ENCODE measurements at places on chromosomes 5 and 9.

- DNase-seq: no peak
These were observed 109.4 kb downstream of the C5orf15 start for GRCh38 chr5:133859073-133859472.

GRCh38 chr9:69013382-69013727 is 558 bp downstream of the PRKACG start:
- DNase-seq: no peak

DNA sequence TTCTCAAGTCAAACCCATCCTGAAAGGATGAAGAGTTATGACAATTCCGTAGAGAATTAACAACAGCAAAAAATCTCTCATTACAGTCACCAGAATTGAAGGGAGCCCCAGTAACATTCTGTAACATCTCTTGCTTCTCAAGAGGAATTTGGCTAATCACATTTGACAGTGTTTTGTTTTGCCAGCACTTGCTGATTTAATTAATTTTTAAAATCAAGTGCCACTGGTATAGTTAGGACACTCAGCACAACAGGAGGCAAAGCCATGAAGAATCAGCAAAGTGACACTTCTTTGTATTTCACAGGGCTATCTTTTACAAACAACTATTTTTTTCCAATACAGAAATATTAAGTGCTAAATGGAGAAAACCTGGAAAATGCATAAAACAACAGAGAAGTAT is 152.8 kb downstream of the MCTP1 start:
- no peak for DNase-seq

- peak; percentile 93 for DNase-seq
These were observed 292.0 kb downstream of the FANCC start for GRCh38 chr9:95025213-95026147.

DNA sequence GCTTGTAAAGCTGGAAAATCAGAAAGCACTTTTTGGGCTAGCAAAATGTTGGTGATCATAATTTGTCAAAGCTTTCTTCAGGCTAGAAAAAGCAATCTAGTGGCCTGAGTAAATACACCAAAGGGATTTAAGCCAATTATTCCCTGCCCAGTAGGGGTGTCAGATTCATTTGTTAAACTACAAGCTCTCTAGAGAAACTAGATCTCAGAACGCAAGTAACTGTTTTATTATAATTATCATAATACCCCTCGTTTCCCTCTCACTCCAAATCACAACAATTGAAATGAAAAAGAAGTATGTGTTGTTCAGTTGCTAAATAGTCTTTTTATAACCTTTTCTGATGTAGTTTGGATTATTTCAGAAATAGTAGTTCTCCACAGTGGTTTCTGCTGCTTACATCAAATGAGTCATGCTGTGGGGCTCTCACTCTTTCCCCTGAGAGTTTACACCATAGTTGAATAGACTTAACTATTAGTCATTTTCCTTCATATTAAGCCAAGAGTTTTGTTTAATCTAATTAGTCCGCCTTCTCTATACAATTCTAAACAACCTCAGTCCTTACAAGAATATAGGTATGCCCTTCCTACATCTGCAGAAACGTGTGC is 918.6 kb upstream of the DMAC1 start:
- DNase-seq: no peak

DNA sequence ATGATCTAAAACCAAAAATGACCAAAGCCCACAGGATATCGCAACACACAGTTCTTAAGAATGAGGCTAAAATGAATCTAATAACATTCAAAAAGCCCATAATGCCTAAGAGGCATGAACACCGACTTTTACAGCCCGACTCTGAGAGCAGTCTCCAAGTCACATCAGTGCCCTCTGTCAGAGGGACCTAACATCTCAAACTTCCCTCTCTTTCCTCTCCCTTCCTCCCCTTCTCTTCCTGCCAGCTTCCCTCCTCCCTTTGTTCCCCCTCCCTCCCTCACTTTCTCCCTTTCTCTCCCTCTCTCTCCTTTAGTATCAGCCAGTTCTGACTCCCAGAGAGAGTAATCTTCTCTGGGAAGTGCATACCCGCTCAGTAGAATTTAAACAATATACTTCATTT is 154.4 kb downstream of the GLIS3 start:
- peak; percentile 57 for DNase-seq

- DNase-seq: no peak
These were observed 117.6 kb downstream of the PCSK1 start for GRCh38 chr5:96315431-96315830.

GRCh38 chr5:18433336-18433735 is 799.1 kb downstream of the TAF11L14 start:
- no peak for DNase-seq

- DNase-seq: no peak
These were observed 67.1 kb upstream of the SNX2 start for GRCh38 chr5:122707796-122708195.

- DNase-seq: no peak
These were observed 88.3 kb downstream of the PIK3R1 start for GRCh38 chr5:68303754-68304420.

- DNase-seq: no peak
These were observed 38.3 kb upstream of the NEURL1B start for GRCh38 chr5:172602783-172603231.

GRCh38 chr5:142324136-142324870 is 518 bp downstream of the SPRY4 start:
- peak; percentile 30 for DNase-seq

- no peak for DNase-seq
These were observed 26.4 kb upstream of the NTNG2 start for GRCh38 chr9:132135456-132135855.

GRCh38 chr5:100043475-100043874 is 491.7 kb upstream of the FAM174A start:
- DNase-seq: no peak

DNA sequence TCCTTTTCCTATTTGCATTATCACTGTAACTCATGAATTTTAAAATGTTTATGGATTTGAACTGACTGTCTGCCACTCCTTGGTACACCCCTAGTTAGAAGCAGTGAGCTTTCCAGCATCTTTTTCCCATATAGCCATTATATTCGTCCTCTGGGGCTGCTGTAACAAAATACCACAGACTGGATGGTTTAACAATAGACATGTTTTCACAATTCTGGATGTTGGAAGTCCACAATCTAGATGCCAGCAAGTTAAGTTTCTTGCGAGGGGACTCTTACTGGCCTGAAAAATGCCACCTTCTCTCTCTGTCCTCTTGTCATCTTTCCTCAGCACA is 530.0 kb downstream of the SEMA5A start:
- no peak for DNase-seq

DNA sequence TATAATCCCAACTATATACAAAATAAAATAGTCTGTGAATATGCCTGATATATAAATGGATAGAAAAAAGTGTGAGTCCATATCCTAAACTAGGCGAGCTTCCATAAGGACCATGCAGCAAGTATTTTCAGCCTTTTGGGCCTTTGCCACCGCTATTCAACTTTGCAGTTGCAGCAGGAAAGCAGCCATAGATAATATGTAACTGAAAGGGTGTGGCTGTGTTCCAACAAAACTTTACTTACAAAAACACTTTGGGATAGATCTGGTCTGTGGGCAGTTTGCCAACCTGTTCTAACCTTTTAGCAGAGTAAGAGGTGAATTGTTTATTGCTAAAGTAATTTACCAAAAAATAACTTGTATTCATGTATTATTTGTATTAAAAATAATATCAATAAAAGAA is 127.8 kb upstream of the GPR151 start:
- DNase-seq: no peak

- peak; percentile 46 for DNase-seq
These were observed 110.4 kb downstream of the TRPM6 start for GRCh38 chr9:74777136-74777879.

GRCh38 chr9:84668196-84669012 is 1.1 kb upstream of the NTRK2 start:
- DNase-seq: peak; percentile 72

DNA sequence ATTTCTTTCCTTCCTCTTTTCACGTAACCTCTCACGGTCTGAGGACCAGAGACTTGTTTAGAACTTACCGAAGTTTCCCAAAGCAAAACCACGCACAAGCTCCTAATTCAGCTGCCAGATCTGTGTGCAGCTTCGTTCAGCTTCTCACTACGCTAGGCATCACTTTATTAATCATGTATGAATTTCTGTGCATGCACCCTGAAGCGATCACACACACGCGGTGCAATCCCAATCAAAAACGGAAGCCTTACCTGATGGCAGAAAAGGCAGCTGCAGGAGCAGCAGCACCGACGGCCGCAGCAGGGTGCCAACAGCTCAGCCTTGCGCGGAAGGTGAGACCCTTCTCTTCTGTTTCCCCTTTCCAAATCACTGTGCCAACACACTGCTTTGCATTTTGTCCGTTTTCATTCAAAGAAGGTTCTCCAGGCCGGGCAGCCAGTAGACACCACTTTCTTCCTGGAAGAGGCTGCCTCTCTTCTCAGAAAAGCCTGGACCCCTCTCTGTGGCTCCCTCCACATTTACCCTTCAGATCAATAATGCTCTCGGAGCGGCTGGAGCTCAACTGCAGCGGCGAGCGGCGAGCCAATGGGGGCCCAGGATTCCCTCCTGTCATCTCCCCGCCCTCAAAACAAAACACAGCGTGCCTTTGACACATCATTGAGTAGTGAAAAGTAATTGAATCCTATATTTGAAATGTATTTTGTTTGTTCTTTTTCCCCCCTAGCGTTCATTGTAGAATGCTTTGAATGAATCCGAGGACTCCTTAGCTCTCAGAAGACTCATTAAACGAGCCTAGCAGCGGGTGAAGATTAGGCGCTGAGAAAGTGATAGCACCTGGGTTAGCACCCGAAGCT is at the start of gene CDH12:
TSS of gene CDH12 (minus strand) at position 538 of the 854 bp plus-strand sequence.
- DNase-seq: no peak

DNA sequence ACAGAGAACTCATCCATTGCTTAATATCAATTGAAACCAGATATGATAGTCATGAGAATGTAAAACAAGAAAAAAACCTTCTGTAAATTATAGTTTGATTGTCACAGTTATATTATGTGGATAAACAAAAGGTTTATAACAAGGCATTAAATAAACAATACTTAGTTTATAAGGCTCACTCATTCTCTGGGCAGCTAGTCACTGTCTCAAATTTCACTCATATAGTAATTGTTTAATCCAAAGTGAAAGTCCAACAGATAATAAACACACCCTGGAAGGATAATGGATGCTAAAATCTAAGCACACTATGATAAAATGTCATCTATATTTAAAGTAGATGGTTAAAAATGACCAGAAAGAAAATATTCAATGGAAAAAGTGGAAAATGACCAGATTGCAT is 30.8 kb upstream of the SLC12A2 start:
- no peak for DNase-seq

GRCh38 chr9:95058121-95058785 is 259.3 kb downstream of the FANCC start:
- DNase-seq: no peak

DNA sequence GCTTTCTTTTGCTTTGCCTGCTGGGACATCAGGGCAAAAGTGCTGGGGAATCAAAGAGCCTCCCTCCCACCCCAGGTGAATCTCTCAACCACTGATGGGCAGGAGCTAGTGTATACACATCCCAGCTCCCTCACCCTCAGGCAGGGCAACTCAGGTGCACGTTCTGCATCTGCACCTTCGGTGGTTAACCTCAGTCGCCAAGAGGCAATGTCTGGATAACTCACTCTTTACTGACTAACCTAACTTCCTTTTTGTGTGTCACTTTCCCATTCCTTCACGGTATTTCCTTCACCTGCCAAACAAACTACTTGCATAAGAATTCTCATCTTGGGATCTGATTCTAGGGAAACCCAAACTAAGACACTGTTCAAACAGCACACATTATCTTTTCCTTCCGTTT is 26.3 kb downstream of the CNTFR start:
- DNase-seq: no peak

GRCh38 chr9:132828201-132828770 is 49.8 kb downstream of the AK8 start:
- no peak for DNase-seq

- peak; percentile 56 for DNase-seq
These were observed 14.0 kb downstream of the PRKAA1 start for GRCh38 chr5:40784027-40784653.

DNA sequence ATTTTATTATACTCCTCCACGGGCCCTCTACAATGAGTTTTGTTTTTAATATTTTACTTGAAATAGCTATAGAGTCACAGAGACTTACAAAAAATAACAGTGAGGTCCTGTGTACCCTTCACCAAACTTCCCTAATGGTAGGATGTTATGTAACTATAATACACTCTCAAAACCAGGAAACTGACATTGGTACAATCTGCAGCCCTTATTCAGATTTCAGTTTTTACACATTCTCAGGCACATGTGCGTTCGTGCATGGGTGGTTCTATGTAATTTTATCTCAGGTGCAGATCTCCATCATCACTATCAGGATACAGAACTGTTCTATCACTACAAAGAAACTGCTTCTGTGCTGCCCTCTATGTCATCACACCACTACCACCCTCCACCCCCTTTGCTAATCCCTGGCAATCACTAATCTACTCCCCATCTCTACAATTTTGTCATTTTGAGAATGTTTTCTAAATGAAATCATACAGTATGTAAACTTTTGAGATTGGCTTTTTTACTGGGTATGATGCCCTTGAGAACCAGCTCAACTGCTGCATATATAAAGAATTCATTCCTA is 16.4 kb downstream of the RAB14 start:
- DNase-seq: no peak

DNA sequence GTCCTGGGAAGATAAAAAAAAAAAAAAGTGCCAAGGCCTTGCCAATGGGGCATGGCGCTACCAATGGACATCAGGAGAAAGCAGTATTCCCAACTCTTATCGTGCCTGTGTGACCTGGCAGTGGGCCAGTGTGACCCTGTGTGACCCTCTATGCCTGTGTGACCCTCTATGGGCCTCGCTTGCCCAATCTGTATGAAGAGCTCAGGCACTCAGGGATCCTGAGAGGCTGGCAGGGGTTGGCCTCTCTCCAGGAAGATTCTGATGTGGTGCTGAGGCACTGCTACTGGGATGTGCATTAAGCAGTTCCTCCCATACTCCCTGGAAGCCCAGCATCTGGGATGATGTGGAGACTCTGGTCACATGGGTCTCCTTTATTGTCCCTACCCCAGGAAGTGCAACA is 179.2 kb downstream of the MACROH2A1 start:
- DNase-seq: no peak

DNA sequence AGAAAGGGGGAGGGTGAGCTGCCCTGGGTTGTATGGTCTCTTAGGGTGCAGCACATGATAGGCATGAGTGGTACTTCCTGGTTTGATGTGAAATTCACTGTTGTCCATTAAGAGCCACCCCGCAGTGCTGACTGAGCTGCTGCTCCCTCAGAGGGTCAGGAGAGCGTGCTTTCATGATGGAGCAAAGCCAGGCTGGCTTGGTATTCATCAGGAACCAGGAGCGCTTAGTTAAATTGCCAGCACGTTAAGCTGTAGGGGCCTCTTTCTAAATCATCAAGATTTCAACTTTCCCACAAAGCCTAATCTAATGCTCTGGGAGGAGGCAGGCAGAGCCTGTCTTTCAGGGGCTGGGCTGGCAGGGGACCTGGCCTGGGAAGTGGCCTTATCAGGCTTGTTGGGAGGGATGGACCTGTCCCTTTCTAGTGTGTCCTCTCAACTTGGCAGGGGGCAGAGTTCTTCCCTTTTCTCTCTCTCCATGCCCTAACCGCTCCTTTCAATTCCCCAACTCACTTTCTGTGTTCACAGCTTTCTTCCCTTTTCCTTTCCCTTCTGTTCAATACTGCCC is 7.9 kb downstream of the CYSTM1 start:
- DNase-seq: no peak

- no peak for DNase-seq
These were observed 391.1 kb downstream of the TMEM161B start for GRCh38 chr5:87877495-87877894.

GRCh38 chr9:136885950-136886578 is at the start of gene TRAF2:
TRAF2 (plus strand) TSS chr9:136886516; CDS start chr9:136898741, 12,225 bp downstream.
- peak; percentile 100 for DNase-seq

- no peak for DNase-seq
These were observed 267.3 kb downstream of the IRX1 start for GRCh38 chr5:3862906-3863305.

GRCh38 chr5:172402531-172403188 is 51.7 kb downstream of the SH3PXD2B start:
- DNase-seq: no peak
